CD4-positive, alpha-beta T cell (primary cell): ENCODE measurements at places on chromosomes 16 and 17.

- no peaks in the 10 kb centered on the region for H3K36me3 ChIP-seq
- H3K4me3 ChIP-seq: no peak overlapping the region
- H3K4me1 ChIP-seq: no peaks in the 10 kb centered on the region
- DNase-seq: no peak
These were observed 111.7 kb upstream of the COX10 start for GRCh38 chr17:13957636-13958035.

DNA sequence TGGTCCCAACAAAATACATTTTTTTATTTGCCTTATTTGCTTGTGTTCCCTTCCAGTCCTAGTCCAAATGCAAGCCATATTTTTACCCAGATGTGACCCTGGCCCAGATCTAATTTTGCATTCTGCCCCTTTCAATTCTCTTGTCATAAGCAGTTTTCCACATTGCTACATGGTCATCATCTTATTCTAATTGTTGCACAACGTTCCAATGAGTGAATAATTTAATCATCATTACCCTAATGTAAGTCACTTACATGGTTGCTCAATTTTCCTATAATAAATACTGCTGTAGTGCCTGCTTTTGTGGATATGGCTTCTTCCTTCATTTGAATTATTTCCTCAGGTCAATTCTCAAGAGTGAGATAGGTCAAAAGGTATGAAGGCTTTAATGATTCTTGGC is 12.8 kb downstream of the RSAD1 start:
- H3K4me1 ChIP-seq: no peaks in the 10 kb centered on the region
- H3K4me3 ChIP-seq: no peak overlapping the region
- H3K27me3 ChIP-seq: peaks cover 5% of the 10 kb centered on the region

GRCh38 chr17:55433629-55434422 is 12.2 kb upstream of the MMD start:
- no peak for DNase-seq
- no peak overlapping the region for H3K27ac ChIP-seq
- no peaks in the 10 kb centered on the region for H3K27me3 ChIP-seq
- H3K4me1 ChIP-seq: peaks cover 3% of the 10 kb centered on the region

GRCh38 chr17:48241131-48241591 is 133.6 kb downstream of the SNX11 start:
- DNase-seq: no peak
- peaks cover 15% of the 10 kb centered on the region for H3K4me1 ChIP-seq
- no peaks in the 10 kb centered on the region for H3K27me3 ChIP-seq
- no peak overlapping the region for H3K4me3 ChIP-seq
- no peaks in the 10 kb centered on the region for H3K36me3 ChIP-seq
- H3K27ac ChIP-seq: no peak overlapping the region

GRCh38 chr17:77144227-77144626 is 3.5 kb downstream of the SEC14L1 start:
- H3K4me3 ChIP-seq: no peak overlapping the region
- DNase-seq: no peak
- no peak overlapping the region for H3K27ac ChIP-seq
- H3K27me3 ChIP-seq: no peaks in the 10 kb centered on the region
- H3K36me3 ChIP-seq: peaks cover 42% of the 10 kb centered on the region

- peaks cover 3% of the 10 kb centered on the region for H3K4me1 ChIP-seq
- H3K36me3 ChIP-seq: peaks cover 7% of the 10 kb centered on the region
- no peak overlapping the region for H3K4me3 ChIP-seq
- no peaks in the 10 kb centered on the region for H3K27me3 ChIP-seq
- DNase-seq: no peak
These were observed 292.5 kb downstream of the XYLT1 start for GRCh38 chr16:17177959-17178905.

DNA sequence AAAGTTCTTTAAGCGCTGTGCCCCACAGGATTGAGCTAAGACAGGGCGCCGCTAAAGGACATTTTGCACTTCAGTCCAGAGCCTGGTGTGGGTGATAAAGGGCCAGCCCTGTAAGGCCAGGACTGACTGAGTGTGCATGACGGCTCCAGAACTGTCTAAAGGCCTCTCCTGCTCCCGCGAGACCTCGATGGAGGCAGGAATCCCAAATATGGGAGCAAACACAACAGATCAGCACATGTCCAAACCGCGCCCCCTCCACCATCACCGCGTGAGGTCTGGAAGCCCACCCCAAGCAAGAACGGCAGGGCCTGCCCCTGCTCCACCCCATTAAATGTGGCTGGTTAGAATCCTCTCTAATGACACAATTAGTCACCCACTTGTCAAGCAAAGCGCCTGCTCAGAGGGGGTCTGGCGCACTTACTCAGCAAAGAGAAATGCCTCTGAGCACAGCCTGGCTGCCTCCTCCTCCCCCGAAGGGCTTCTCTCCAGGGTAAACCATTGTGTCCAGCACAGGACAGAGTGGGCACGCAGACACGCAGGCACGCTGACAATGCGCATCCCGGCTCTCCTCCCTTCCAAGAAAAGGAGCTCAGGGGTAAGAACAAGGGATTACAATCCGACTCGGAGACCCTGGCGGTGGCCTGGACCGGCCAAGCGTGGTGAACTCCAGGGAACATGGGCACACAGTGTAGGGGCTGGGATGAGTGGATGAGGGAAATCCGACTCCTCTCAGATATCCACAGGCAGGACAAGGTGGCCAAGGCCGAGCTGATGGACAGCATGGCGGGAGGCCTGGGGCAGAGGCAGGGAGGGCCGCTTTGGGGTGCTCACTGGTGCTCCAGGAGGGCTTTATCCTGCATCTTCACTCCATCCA is 1.5 kb downstream of the MXRA7 start:
- no peak overlapping the region for H3K27ac ChIP-seq
- no peak overlapping the region for H3K4me3 ChIP-seq
- H3K27me3 ChIP-seq: no peaks in the 10 kb centered on the region
- no peak for DNase-seq
- peaks cover 11% of the 10 kb centered on the region for H3K36me3 ChIP-seq

GRCh38 chr17:16880121-16880842 is 91.6 kb downstream of the TNFRSF13B start:
- H3K4me1 ChIP-seq: no peaks in the 10 kb centered on the region
- H3K27ac ChIP-seq: no peak overlapping the region
- H3K36me3 ChIP-seq: no peaks in the 10 kb centered on the region
- no peak overlapping the region for H3K4me3 ChIP-seq
- no peaks in the 10 kb centered on the region for H3K27me3 ChIP-seq

DNA sequence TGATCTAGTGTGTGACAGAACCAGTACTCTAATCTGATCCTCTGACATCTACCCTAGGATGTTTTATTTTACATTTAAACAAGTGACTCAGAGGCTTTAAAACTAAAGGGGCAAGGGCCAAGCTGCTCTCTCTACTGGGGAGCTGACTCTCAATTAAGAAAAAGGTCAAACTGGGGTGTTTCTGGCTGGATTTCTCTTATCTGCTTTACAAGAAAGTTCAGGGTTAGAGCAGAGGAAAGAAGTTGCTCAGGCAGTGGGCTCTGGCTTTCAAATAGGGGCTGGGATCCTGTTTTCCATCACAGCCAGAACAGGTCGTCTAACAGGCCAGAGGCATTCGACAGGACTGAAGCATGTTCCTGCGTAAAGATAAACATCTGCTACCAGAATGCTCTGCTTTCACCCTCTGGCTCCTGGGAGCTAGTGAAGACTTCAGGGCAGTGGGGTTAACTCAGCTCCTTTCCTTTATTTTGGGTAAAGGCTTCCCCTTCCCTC is 8.5 kb downstream of the MMP28 start:
- no peak overlapping the region for H3K27ac ChIP-seq
- peaks cover 4% of the 10 kb centered on the region for H3K4me1 ChIP-seq
- H3K36me3 ChIP-seq: no peaks in the 10 kb centered on the region
- H3K27me3 ChIP-seq: no peaks in the 10 kb centered on the region
- H3K4me3 ChIP-seq: no peak overlapping the region
- DNase-seq: no peak

GRCh38 chr16:54009464-54010176 is 277.0 kb downstream of the IRX3 start:
- no peak overlapping the region for H3K27ac ChIP-seq
- no peaks in the 10 kb centered on the region for H3K36me3 ChIP-seq
- no peaks in the 10 kb centered on the region for H3K27me3 ChIP-seq
- no peak for DNase-seq

DNA sequence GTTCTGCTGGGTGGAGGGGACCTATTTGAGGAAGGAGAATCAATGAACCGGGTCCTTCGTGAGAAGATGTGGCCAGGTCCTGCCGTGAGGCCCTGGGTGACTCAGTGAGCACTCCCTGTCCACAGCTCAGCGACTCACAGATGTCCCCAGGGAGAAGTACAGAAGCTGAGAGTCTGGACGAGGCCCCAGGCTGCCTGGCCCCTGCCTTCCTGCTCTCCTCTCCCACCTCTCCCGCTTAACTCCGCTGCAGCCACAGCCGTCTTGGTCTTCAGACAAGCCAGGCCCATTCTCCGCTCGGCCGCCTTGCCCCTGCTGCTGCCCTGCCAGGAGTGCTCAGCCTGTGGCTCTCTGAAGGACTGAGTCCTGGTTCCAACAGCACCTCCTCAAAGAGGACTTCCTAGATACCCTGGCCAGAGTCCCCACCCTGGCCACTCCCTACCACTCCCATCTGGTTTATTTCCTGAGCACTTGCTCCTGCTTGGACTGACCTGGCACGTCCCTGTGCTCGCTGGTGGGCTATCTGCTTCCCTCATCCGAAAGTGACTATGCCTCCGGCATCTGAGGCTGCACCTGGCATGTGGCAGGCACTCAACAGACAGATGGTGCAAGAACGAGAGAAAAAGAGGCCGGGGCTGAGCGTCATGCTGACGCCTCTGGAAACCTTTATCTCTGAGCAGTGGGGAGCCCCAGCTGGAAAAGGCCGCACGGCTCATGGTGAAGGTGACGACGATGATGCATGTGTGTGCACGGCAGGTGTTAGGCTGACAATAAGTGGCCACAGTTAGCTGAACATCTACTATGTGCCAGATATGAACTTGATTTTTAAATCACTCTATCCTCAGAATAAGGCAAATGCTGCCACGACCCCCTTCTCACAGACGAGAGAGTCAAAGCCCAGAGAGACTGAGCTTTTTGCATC is 9.2 kb upstream of the TNFRSF13B start:
- H3K36me3 ChIP-seq: no peaks in the 10 kb centered on the region
- H3K27ac ChIP-seq: no peak overlapping the region
- peaks cover 3% of the 10 kb centered on the region for H3K4me1 ChIP-seq
- no peaks in the 10 kb centered on the region for H3K27me3 ChIP-seq

GRCh38 chr16:71357681-71358080 is 842 bp upstream of the CALB2 start:
- no peak overlapping the region for H3K27ac ChIP-seq
- H3K36me3 ChIP-seq: no peaks in the 10 kb centered on the region
- H3K4me1 ChIP-seq: peaks cover 9% of the 10 kb centered on the region
- no peak overlapping the region for H3K4me3 ChIP-seq
- peaks cover 24% of the 10 kb centered on the region for H3K27me3 ChIP-seq
- DNase-seq: no peak

DNA sequence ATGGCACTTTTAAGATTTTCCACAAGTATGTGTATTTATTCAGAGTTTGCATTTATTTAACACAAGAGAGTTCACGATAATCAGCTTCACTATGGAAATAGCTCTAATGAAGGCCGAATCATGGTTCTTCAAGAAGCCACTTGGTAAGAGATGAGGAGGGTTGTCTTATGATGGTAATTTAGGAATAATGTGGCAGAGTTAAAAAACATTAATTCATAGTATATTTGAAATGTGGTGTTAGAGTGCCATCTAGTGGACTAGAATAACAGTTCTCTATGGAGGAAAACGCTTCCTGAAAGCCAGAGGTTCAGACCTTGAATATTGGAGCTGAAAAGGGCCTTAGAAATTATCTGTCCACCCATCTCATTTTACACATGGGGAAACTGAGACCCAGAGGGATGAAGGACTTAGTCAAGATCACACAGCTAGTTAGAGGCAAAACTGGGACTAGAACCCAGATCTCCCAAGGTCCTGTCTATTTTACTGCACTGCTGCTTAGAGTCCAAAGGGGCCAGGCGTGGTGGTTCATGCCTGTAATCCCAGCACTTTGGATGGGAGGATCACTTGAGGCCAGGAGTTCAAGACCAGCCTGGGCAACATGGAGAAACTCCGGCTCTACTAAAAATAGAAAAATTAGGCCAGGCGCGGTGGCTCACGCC is 33.8 kb upstream of the KPNB1 start:
- H3K27ac ChIP-seq: no peak overlapping the region
- peaks cover 61% of the 10 kb centered on the region for H3K36me3 ChIP-seq
- no peak overlapping the region for H3K4me3 ChIP-seq
- peak; percentile 60 for DNase-seq
- H3K4me1 ChIP-seq: no peaks in the 10 kb centered on the region

DNA sequence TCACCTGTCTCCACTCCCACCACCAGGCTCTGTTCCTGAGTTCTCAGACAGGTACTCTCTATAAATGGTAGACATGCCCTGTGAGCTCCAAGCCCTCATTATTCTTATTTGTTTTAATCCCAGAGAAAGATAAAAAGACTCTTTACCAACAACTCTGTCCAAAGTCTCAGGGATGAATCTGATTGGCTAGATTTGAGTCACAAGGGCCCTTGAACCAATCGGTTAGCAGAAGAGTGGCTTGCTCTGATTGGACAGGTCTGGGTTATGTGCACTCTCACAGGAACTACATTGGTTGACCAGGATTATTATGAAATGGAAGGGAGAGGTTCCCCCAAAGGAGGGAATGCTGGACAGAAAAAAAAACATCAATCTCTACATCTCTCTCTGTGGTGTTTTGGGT is 7.5 kb downstream of the COTL1 start:
- DNase-seq: no peak
- no peak overlapping the region for H3K4me3 ChIP-seq
- H3K27me3 ChIP-seq: no peaks in the 10 kb centered on the region
- H3K27ac ChIP-seq: peak overlapping the region; percentile 63
- peaks cover 100% of the 10 kb centered on the region for H3K4me1 ChIP-seq

- H3K4me3 ChIP-seq: no peak overlapping the region
- peaks cover 22% of the 10 kb centered on the region for H3K4me1 ChIP-seq
- no peaks in the 10 kb centered on the region for H3K36me3 ChIP-seq
- H3K27ac ChIP-seq: no peak overlapping the region
These were observed 716 bp downstream of the TK1 start for GRCh38 chr17:78185981-78186691.

- H3K4me1 ChIP-seq: no peaks in the 10 kb centered on the region
- no peaks in the 10 kb centered on the region for H3K27me3 ChIP-seq
- DNase-seq: no peak
- no peaks in the 10 kb centered on the region for H3K36me3 ChIP-seq
These were observed 110.7 kb upstream of the DHX40 start for GRCh38 chr17:59454633-59455105.

DNA sequence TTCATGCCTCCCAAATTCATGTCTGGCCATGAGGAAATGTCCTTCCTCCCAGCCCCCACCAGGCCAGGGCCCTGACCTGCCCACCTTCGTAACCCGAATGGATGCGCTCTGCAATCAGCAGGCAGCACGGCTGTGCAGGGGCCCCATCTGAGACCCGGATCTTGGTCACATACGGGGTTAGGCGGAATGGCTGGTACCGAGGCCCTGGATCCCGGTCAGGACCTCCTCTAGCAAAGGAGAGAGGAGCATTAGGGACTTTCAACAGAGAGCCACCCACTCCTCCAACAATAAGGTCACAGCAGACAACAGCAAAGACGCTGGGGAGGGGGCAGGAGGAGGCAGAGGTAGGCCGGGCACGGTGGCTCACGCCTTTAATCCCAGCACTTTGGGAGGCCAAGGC is 3.6 kb downstream of the PER1 start:
- peaks cover 60% of the 10 kb centered on the region for H3K4me1 ChIP-seq
- no peaks in the 10 kb centered on the region for H3K27me3 ChIP-seq
- peaks cover 77% of the 10 kb centered on the region for H3K36me3 ChIP-seq
- no peak overlapping the region for H3K4me3 ChIP-seq
- no peak overlapping the region for H3K27ac ChIP-seq
